ENCODE measurements at places on chromosomes 1 and 21.

DNA sequence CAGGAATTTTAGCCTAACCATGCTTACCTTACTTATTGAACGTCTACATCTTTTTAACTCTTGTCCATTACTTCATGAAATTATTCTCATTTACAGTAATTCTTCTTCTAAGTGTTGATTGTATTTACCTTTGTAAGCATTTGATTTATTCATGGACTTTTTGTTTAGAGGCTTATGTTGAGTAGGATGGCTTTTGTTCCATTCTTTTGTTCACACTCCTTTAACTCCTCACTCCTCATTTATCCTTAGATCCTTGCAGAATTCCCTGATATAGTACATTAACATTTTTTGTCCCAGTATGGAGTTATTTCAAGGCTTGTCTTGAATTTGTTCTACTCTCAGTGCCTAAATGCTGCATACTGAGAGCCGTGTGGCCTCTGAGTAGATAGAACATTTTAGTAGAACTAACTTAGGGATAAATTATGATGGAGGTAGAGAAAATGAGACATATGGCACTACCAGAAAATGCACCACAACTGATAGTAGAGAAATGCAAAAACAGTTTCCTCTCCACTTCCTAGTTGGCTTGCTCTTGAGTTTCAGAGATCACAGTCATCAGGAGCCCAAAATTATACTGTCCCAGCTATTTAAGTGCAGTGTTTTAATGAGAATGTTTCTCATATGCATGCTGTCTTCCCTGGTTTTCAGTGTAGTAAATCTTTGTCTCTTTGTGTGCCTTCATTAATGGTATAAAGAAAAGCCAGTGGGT lies 69.5 kb downstream of the KCNK2 start:
- no peak for DNase-seq

GRCh38 chr1:159012495-159012894 lies 2.8 kb downstream of the IFI16 start:
- no peak for DNase-seq

GRCh38 chr21:43025636-43026180 lies 49.9 kb downstream of the CBS start:
- DNase-seq: no peak

DNA sequence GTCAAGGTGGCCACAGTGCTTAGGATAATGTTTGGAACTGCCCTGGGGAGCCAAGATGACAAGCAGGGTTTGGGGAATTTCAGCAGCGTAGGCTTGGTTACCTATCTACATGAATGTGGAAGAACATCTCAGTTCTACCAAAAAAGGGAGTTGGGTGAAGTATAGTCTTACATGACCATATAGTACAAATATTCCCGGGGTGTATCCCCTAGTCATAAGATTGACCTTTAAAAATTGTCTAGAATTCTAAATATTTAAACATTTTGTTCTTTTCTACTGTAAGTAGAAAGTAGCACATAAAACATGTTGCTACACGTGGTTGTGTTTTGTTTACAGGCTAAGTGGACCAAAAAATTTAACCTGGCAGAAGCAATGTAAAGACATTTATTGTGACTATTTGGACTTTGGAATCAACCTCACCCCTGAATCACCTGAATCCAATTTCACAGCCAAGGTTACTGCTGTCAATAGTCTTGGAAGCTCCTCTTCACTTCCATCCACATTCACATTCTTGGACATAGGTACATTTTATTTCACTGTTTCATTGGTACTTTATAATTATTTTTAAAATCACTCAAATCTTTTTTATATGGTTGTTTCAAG lies 20.3 kb downstream of the IL12RB2 start:
- no peak for DNase-seq

- DNase-seq: peak; percentile 90
Observed at GRCh38 chr1:1040004-1040991, 20.4 kb downstream of the AGRN start.

DNA sequence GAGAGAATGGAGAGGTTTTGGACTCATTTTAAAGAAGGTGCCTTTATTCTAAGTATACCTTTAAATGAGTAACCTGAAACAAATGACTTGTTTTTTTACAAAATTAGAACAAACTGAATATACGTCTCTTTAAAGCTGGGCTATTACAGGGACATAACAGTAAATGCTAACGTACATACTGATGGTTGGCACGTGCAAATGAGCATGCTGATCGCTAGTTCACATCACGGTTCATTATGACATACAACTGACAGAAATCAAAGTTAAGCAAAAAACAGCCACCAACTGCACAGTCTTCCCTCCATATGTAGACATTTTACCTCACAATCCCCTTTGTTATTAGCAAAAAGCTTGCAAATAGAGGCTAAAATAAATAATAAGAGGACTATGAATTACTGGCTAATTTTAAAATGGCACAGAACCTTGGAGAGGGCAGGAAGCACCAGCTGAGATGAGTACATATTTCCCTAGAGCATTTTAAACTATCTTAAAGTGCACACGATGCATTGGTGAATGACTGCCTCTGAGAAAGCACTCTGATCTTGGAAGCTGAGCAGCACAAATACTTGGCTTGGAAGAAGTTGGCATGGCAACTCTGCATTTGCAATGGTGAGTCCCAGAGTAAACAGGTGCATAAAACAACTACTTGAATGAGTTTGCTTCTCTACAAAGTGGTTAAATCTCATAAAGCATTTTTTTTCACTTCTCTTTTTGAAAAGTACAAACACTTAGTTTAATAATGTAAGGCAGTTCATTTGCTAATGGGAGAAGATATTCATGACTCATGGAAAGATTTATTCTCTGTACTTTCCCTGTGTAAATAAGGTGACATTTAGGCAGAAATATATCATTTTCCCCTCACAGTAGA lies 204.7 kb downstream of the LHX8 start:
- no peak for DNase-seq

DNA sequence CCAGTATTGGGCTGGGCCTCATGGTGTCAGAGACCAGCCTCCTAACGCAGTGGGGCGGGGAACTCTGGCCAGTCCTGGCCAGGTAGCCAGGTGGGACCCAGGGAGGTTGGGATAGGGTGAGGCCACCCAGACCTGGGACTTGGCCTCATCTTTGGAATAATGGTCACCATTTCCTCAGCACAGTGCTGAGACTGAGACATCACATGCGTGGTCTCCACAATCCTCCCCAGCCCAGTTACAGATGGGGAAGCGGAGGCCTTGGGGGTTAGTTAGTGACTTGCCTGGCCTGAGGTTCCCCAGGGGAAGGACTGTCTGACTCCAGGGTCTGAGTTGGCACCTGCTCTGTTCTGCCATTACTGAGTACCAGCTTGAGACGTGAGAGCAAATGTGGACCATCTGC lies 77.9 kb upstream of the CASZ1 start:
- DNase-seq: no peak

- DNase-seq: no peak
Observed at GRCh38 chr1:51899022-51899421, 20.5 kb upstream of the NRDC start.

DNA sequence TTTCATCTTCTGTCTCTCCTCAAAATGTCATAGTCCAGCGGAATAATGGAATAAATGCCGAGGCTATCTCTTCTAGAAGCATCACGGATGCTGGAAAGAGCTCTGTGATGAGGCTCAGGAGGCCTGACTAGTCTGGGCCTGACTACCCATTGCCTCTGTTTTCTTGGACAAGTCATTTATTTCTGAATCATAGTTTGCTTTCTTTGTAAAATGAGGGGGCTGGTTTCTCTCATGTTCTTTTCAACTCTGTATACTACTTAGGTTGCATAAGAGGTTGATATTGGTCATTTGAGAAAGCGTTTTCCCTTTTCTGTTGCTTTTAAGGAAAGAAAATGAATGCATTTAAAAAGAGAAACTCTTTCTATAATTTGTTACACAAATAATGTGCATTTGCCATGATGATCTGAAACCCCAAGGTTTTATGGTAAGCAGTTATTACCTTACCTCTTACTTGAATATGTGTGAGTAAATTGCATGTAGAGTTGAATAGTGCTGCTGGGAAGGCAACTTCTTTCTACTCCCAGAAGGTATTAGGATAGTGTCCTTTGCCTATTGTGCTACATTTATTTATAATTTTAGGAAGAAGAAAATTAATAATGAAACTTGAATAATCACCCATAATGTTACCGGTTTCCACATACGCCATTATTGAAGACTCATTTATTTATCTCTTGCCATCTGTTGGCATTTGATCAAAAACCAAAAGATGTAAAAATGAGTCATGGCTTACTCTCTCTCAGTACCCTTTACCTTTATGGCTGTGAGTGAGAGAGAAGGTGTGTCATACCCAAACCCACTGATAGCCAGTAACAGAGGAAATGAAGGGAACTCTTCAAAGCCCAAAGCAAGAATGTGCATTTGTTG lies 179.1 kb downstream of the FASLG start:
- no peak for DNase-seq

DNA sequence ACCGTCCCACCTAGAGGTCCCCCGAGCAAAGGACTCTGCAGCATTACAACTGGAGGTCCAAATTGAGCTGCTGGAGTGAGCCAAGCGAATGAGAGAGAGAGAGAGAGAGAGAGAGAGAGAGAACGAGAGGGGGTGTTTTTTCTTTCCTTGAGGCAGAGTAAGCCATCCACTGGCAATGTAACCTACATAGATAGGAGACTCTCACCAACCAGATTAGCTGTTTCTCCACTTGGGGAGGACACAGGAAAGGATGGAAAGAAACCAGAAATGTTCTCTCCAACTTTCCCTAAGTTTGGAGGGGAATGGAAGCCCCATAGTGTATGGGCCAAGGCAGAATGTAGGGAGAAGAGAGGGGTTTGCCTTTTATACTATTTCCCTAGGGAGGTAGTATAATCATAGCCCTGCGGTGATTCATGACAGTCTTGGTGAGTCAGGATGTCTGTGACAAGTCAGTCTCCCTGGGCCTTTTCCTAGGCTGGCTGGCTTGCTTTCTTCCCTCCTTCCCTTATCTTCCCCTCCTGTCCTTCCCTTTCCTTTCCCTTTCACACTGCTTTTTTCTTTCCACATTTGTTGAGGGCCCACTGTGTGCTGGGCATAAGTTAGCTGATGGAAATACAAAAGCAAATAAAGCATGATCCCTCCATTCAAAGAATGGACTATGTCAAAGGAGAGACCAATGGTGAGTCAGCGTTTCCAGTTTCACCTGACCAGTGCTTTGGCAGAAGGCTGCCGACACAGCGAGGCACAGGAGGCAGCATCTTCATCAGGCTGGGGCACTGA lies 7.1 kb downstream of the FNDC7 start:
- peak; percentile 39 for DNase-seq
